Transverse colon (tissue), 4 donors: ENCODE measurements at places on chromosomes 1 and 21. TPM values are rescaled to one million over a fixed set of nuclear protein-coding genes. Genes with fewer than 3 reads are reported as not detected.

CFAP74 gene
- total RNA-seq: not detected

BACH1 gene
- 50.5 TPM for total RNA-seq

PUSL1 gene
- 21.9 TPM for total RNA-seq

DNA sequence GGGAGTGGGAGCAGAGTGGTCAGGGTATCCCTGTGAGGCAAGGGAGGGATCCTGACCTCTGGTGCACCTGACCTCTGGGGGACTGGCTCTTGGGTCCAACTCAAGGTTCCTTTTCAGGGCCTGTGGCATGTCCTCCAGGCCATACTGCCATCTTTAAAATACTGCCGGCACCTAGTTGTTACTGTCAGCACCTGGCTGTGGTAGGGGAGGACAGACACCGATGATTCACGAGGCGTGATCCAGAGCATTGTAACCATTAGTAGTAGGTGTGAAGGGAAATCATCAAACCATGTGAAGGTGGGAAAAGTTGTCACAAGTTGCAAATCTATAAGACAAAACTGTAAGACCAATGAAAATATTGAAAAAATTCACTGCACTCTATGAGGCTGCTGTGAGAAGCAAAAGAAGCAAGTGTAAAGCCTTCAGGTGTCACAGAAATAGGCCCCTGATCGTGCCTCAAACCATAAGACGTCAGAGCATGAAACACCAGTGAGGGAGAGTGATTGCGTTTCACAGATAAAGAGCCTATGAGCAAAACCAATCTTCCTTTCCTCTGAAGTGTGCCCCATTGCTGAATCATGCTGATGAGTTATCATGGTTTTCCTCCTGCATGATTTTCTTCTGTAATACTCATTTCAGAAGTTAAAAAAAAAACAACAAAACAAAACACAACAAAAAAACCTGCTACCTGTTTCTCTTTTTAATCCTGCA lies 55.3 kb downstream of the CDC7 start:
- no peaks in the 10 kb centered on the region for H3K27me3 ChIP-seq
- no peak overlapping the region for H3K4me3 ChIP-seq
- DNase-seq: no peak
- no peaks in the 10 kb centered on the region for H3K36me3 ChIP-seq
- H3K27ac ChIP-seq: no peak overlapping the region

- DNase-seq: no peak
- H3K36me3 ChIP-seq: no peaks in the 10 kb centered on the region
- no peak overlapping the region for H3K4me3 ChIP-seq
- H3K4me1 ChIP-seq: no peaks in the 10 kb centered on the region
Measured at GRCh38 chr1:209486861-209487593, 96.5 kb upstream of the CAMK1G start.

DNA sequence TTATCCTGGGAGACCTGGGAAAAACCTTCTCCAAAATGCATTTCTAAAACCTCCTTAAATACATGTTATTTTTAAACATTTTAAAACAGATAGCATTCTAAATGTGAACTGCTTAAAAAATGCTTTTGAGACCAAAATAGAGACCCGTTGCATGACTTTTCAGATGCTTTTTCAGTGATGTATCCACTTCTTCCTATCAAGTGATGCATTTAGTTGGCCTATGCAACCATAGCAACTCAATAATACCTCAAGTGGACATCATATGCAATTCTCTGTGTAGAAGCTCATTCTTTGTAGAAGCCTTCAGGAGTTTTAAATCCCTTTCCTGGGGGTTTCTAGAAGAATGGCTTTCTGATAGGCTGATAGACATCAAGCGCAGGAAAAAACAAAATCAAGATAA lies 94.5 kb upstream of the RAVER2 start:
- no peak for DNase-seq
- no peak overlapping the region for H3K27ac ChIP-seq
- H3K27me3 ChIP-seq: no peaks in the 10 kb centered on the region
- H3K4me3 ChIP-seq: no peak overlapping the region
- no peaks in the 10 kb centered on the region for H3K4me1 ChIP-seq
- H3K36me3 ChIP-seq: no peaks in the 10 kb centered on the region

- DNase-seq: no peak
- no peaks in the 10 kb centered on the region for H3K27me3 ChIP-seq
- H3K27ac ChIP-seq: peak overlapping the region; percentile 73
- no peak overlapping the region for H3K4me3 ChIP-seq
- no peaks in the 10 kb centered on the region for H3K36me3 ChIP-seq
Measured at GRCh38 chr1:203645996-203646395, 19.4 kb downstream of the ATP2B4 start.

- no peak overlapping the region for H3K27ac ChIP-seq
- H3K27me3 ChIP-seq: peaks cover 40% of the 10 kb centered on the region
- no peak overlapping the region for H3K4me3 ChIP-seq
- H3K36me3 ChIP-seq: no peaks in the 10 kb centered on the region
- no peak for DNase-seq
- H3K4me1 ChIP-seq: peaks cover 9% of the 10 kb centered on the region
Measured at GRCh38 chr1:115340879-115341278, 2.8 kb upstream of the NGF start.

GRCh38 chr1:96416111-96416595 lies 305.4 kb upstream of the PTBP2 start:
- no peaks in the 10 kb centered on the region for H3K4me1 ChIP-seq
- no peak overlapping the region for H3K4me3 ChIP-seq
- H3K27ac ChIP-seq: peak overlapping the region; percentile 68
- H3K27me3 ChIP-seq: no peaks in the 10 kb centered on the region

GRCh38 chr1:4485878-4486277 lies 168.5 kb upstream of the AJAP1 start:
- H3K27ac ChIP-seq: no peak overlapping the region
- no peaks in the 10 kb centered on the region for H3K27me3 ChIP-seq
- H3K4me1 ChIP-seq: no peaks in the 10 kb centered on the region
- no peak for DNase-seq
- no peak overlapping the region for H3K4me3 ChIP-seq

- H3K4me3 ChIP-seq: no peak overlapping the region
- no peaks in the 10 kb centered on the region for H3K36me3 ChIP-seq
- H3K27me3 ChIP-seq: no peaks in the 10 kb centered on the region
- H3K27ac ChIP-seq: no peak overlapping the region
- DNase-seq: no peak
- H3K4me1 ChIP-seq: no peaks in the 10 kb centered on the region
Measured at GRCh38 chr1:112307930-112308591, 88.0 kb upstream of the CTTNBP2NL start.

DNA sequence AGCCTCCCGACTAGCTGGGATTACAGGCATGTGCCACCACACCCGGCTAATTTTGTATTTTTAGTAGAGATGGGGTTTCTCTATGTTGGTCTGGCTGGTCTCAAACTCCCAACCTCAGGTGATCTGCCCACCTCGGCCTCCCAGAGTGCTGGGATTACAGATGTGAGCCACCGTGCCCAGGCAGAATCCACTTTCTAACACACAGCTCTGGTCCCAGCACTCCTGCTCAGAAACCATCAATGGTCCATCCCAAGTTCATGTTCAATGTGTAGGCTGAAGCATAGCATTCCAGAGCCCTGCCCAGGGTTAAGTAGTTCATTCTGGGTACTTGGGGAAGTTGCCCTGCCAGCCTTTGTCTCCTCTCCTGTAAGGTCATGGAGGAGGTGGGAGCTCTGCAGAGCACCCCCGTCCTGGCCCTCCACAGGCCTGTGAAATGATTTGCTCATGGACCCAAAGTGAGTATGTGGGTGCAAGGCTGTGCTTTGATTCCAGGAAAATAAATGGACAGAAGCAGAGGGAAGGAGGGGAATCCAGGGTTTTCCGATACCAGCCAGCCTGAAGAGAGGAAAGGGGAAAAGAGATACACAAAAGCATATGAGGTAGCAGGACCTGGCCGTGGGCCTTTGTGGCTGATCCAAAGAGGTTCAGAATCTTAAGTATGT lies 55.2 kb downstream of the NENF start:
- H3K27me3 ChIP-seq: no peaks in the 10 kb centered on the region
- H3K4me3 ChIP-seq: no peak overlapping the region
- H3K4me1 ChIP-seq: peaks cover 10% of the 10 kb centered on the region
- no peaks in the 10 kb centered on the region for H3K36me3 ChIP-seq
- no peak for DNase-seq
- peak overlapping the region; percentile 46 for H3K27ac ChIP-seq

DNA sequence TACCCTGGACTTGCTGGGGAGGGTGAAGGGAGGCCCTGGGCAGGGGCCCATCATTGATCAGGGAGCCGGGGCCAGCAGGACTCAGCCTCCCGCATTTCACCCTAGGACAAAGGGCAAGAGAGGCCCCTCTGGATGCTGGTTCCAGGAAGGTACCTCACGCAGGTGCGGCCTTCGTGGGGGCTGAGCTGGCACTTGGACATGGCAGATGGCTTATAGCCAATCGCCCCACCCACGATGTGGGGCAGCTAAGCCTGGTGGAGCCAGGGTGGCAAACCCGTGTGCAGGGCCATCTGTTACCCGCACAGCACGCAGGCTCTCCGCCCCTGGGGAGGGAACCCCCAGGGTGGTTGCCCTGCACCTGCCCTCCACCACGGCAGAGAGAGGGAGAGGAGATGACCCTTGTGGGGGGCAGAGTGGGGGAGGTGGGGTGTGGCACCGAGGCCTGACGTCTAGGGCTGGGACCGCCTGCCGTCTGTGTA lies 2.5 kb downstream of the TFF3 start:
- peak overlapping the region; percentile 36 for H3K4me3 ChIP-seq
- peak overlapping the region; percentile 79 for H3K27ac ChIP-seq
